ENCODE measurements at places on chromosomes 6 and 20.

DNA sequence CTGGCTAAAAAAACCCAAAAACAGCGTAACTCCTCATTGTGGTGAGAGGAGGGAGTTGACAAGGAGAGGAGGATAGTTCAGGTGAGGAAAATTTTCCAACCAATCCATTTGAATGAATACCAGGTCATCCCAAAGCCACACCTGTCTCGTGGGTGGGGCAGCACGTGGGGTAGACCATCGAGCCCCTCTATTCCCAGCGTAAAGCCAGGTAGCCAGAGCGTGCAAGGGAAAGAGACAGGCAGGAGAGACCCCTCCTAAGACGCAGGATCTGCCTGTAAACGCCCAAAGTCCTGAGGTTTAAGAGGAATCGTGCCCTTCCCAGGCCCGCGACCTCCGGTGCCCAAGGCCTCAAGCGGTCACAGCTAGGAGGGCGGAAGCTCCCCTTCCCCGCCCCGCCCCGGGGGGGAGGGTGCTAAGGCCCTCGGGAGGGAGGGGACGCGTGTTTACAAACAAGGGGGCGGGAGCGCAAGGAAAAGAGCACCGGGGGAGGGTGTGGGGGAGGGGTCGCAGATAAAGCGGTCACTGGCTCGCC, 712 bp downstream of the RXRB start:
- DNase-seq = peak; percentile 92

DNA sequence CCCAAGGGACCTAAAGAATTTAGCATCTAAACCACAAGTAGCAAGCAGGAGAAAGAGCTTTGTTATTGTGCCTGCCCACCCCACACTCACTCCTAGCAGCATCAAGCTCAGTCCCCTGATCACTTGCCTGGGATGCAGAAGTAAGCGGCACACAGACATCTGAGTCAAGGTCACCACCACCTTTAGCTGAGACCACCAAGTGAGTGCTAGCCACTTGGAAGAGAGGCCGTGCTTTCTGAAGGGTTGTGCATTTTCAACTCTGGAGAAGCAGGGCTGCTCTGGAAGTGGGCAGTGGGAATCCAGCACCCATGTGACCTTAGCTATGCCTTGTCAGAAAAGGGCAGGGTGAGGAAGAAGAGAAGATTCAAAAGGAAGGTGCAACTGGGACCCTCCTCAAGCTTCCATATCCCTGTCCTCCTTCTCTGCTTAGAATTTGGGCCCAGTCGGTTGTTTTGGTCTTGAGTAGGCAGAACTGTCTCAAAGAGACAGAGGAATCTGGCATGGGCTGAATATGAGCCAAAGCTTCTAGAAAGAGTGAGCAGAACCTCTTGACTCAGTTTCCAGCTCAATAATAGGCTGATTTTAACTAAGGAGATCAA, 6.2 kb downstream of the NR2E1 start:
- no peak for DNase-seq

- DNase-seq = no peak
These were observed 37.9 kb upstream of the IRAK1BP1 start for GRCh38 chr6:78829407-78829806.

DNA sequence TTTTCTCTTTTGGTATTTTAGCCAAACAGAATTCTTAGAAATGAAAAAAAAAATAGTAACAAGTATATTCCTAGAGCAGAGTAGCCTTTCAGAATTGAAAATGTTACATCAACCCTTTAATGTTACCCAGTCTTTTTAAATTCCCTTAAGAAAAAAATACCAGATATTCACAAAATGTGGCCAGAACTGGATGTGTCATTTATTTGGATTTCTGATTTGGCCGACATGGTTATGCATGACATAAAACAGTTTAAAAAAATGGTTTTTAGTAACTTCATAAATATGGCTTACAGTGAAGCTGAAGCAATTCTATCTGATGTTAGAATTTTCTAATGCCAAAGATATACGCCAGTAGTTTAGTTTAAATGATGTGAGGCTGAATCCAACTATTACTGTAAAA, 112.0 kb downstream of the ATXN1 start:
- no peak for DNase-seq

GRCh38 chr20:64167676-64168075, 3.4 kb downstream of the MYT1 start:
- no peak for DNase-seq

DNA sequence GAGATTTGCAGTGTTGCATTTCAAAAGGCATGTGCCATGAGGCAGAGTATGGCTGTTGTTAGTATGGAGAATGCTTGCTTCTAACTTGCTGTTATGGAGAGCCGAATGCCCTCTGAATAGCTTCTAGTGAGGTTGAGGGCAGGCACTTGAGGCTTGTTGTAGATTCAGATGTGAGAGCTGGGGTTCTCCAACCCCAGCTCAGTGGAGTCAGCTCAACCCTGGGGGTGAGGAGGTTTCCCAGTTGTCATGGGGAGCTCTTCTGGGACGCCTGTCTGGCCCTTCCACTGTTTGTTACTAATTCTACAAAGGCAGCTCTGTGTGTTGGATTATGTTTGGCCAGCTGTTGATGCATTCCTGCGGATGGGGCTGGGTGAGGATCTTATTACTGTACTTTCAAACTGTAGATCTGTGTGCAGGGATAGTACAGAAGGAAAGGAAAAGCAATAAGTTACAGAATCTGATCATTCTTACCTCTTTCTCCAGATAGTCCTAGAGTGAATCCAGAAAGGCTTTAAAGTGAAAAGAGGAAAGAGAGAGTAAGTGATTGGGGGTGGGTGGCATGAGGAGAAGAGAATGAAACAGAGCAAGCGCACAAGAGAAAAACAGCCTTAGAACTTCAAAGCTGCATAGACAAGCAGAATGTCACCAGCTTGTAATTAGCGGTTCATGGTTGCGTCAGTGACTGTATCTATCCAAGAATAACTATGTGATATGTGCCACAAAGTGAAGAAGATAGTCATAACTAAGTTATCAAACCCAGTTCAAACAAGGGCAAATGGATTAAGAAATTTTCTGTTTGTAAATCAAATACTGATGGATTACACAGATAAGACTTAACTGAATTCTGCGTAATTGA, 148.7 kb downstream of the PRL start:
- DNase-seq = no peak

GRCh38 chr6:139473231-139473701, 98.8 kb upstream of the CITED2 start:
- DNase-seq = no peak

DNA sequence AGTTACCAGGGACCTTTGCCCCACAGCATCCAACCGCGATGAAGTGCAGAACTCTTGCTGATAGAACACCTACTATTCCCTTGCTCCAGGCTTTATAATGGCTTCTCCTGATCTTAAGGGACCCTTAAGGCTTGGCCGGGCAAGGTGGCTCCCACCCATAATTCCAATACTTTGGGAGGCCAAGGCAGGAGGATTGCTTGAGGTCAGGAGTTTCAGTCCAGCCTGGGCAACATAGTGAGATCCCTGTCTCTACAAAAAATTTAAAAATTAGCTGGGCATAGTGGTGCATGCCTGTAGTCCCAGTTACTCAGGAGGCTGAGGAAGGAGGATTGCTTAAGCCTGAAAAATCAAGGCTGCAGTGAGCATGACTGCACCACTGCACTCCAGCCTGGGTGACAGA, 68.8 kb downstream of the GCNT2 start:
- DNase-seq = no peak

DNA sequence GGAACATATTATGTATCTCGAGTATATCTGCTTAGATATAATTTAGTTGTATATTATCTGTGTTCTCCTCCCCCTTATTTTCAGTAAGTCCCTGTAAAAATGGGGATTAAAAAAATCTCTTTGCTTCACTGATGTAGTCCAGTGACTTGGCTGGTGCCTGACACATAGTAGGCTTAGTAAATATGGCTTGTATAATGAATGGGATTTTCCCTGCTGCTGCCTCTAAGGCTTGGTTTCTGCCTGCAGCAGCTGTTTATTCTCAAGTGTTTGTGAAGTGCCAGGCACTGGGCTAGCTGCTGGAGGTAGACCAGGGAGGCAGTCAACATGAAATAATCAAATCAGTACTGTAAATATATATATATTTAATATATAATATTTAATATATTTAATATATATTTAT, 1.6 kb upstream of the ZFP64 start:
- DNase-seq = no peak

GRCh38 chr20:48311956-48312355, 515.8 kb downstream of the PREX1 start:
- DNase-seq = no peak

GRCh38 chr6:139364302-139364981, 10.0 kb downstream of the CITED2 start:
- DNase-seq = no peak

DNA sequence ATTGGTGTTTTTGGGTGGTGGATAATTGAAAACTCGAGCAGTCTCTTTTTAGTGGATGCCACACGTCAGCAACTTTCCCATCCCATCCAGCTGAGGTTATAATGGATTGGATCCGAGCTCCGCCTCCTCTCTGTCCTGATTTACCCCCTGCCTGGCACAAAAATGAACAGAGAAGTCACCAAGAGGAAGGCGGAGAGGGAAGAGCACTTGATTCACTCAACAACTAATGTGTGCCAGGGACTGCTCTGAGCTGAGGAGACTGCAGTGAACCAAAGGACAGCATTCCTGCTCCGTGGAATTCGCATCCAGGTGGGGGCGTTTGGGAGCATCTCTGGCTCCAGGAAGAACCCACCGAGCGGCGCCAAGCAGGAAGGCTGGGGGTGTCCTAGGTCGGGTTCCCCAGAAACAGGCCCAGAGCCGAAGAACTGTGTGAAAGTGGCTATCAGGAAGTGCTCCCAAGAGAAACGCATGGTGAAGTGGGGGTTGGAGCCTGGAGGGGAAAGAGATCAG, 95.8 kb upstream of the NAA20 start:
- no peak for DNase-seq

GRCh38 chr6:149319422-149319821, 1.9 kb downstream of the TAB2 start:
- no peak for DNase-seq

DNA sequence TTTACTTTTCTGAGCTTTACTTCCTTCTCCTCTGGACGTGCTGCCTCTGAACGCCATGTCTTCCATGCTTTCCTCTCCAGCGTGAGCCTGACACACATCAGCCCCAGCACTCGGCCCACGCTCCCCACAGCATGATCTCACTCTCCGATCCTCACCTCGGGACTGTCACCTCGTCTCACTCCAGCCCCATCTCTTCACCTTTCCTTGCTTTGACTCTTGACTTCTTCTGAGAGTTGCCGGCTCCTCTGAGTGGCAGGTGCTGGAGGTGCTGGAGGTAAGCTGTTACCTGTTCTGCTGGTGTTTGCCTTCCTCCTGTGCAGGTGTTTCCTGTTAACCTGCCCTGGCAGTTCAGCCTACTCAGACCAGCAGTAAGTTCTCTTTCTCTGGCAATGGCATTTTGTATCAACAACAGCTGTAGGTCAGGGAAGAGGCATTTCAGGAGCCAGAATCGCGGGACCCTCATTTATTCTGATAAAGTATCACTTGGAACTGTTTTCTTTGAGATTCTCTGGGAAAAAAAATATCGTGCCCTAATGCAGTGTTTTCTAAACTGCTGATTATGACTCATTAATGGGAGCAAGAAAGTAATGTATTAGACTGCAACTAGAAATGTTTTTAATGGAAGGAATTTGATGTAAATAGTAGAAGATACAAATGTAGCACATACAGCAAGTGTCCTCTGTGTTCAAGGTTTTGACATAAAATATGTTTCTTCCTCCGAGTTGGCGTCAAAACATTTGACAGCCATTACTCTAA, 106.5 kb downstream of the ARID1B start:
- DNase-seq = no peak

DNA sequence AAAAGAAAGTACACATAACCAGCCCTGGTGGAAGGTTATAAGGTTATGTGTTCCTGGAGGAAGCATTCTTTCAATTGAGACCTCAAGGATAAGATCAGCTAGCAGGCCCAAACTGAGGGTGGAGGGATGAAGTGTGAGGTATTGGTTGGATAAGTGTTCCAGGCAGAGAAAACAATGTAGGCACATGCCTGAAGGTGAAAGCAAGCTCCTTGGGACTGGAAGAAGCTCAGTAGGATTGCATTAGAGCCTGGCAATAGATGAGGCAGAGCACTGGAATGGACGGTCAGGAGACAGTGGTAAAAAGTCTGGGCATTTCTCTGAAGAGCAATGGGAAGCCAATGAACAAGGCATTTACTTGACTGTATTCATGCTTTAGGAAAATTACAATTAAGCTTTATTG, 89.9 kb upstream of the SHLD1 start:
- DNase-seq = no peak

GRCh38 chr6:136365776-136366354, 76.2 kb upstream of the BCLAF1 start:
- no peak for DNase-seq

DNA sequence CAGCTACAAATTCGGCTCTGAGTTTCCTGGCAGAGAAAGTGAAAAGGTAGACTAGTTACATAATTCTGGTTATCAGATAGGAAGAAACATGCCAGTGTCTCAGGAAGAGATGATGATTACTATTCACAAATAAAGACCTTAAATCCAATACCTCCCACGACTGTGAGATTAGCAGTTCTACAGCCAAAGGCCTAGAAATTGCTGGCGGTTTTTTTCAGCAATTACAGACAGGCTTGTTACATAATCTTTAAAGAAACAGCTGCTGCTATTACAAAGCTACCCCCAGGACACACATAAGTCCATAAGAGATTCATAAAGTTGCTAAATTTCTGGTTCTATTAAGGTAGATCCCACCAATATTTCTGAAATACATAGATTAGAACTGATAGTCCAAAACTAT, 40.2 kb downstream of the PIGU start:
- no peak for DNase-seq

DNA sequence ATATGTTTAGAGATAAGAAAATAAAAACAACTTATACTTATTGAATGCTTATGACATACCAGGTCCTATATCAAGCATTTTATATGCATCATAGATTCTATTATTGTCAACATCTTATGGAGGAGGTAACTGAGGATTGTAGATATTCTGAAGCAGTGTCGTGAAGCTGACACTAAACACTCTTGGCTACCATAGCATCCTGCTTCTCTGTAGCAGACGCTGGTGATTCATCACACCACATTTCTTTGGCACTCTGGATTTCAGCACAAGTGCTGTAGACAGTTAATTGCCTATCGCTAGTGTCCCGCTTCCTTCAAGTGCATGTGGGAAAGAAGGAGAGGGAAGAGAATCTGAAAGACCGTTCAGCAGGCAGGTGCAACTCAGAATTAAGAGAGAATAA, 317.1 kb downstream of the PLCB1 start:
- DNase-seq = no peak

- DNase-seq = no peak
These were observed 34.7 kb upstream of the IGF2R start for GRCh38 chr6:159934181-159934580.

GRCh38 chr6:5314191-5314865, 53.0 kb downstream of the FARS2 start:
- DNase-seq = no peak

All from activated effector memory CD4-positive, alpha-beta T cell treated with anti-CD3 and anti-CD28 coated beads, Interleukin-2, amount 50 U/mL, for 16 hours (primary cell).